Stimulated activated CD4-positive, alpha-beta T cell treated with anti-CD3 and anti-CD28 coated beads, TNF-alpha, amount 100 ng/mL, for 4 hours (primary cell): ENCODE measurements at places on chromosomes 5 and 9.

GRCh38 chr5:170920196-170920595, 58.4 kb downstream of the RANBP17 start:
- no peak for DNase-seq

DNA sequence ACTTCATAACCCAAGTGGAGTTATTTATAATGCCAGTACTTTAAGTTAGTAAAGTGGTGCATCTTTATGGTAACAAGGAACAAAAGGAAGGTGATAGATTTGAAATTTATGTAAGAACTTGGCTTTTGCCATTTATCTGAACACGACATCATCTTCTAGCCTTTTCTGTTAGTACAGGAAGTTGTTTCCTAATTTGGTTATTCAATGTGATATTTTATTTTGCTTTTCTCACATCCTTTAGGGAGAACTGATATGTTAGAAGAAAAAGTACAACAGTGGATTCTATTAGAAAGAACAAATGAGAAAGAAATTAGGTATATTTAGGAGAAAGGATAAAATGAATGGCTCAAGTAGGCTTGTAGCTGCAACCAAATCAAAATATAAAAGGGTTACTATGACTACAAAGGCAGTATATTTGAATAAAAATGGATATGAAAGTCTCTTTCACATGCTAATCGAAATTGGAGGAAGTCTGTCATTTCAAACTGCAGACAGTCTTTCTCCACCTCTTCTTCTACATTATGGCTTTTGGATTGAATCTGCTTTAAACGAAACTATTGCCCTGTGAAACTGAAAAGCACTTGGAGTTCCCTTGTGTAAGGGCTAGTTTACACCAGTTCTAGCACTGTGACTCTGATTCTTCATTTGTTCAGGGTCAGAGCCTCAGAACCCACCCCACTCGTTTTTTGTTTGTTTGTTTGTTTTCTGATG, 18.5 kb upstream of the SLC24A2 start:
- DNase-seq: no peak

- DNase-seq: no peak
These were observed 24.8 kb upstream of the HNRNPA0 start for GRCh38 chr5:137778772-137779564.

DNA sequence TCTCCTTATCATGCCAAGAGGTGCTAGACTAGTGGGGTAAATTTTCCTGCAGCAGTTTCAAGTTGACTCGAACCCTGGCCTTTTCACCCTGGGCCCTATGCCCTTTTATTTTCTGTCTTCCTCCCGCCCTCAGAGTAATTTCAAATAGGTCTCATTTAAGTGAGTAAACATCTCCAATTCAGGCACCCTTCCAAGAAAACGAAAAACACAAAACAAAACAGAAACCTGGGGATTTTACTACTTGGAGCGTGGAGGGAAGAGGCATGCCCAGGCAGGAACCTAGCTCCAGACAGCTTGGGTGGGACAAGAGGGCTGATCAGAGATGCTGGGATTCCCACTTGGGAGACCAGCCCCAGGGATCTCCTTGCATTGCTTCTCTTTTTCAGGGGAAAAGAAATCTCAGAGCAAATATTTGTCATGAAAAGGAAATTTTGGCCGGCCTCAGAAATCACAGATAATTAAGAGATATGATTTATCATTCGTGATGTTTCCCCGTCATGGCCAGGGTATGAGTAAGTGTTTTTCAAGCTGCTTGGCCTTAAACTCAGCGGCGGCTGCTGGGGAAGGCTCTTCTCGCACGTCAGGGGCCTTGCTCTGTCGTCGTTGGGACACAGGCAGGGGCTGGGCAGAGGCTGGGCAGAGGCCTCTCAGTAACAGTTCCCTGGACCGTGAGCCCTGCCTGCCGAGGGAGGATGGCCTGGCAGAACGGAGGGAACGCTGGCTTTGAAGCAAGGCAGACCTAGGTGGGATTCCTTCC, 248.6 kb upstream of the KLF4 start:
- no peak for DNase-seq

- no peak for DNase-seq
These were observed 46.0 kb upstream of the SIMC1 start for GRCh38 chr5:176192094-176192721.

DNA sequence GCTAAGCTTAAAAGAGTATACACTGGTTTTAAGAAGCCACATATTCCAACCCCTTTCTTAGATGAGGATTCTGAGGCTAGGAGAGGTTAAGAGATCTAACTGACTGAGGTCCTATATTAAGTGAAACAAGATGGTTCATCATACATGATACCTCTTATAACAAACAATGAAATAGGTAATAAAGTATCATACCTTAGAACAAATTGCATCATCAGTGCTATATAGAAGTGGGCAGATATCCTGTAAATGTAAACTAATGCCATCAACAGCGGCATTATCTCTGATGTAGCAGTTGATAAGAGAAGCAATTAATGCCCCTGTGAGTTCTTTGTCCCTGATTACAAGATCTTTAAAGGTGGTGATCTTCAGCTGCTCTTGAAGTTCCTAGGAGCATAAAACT, 60.5 kb downstream of the NUP155 start:
- DNase-seq: no peak
